ENCODE measurements at places on chromosomes 6 and 20. TPM values are rescaled to one million over a fixed set of nuclear protein-coding genes. Genes with fewer than 3 reads are reported as not detected.

The CLDN20 gene
- not detected for total RNA-seq

The CRISP3 gene
- not detected for total RNA-seq

The ENPP3 gene
- 21.7 TPM for total RNA-seq

The TRIM40 gene
- 11.6 TPM for total RNA-seq

- H3K4me3 ChIP-seq: no peak overlapping the region
- no peaks in the 10 kb centered on the region for H3K36me3 ChIP-seq
- DNase-seq: no peak
- no peaks in the 10 kb centered on the region for H3K27me3 ChIP-seq
- H3K4me1 ChIP-seq: no peaks in the 10 kb centered on the region
- no peak overlapping the region for H3K27ac ChIP-seq
These were observed 273.9 kb downstream of the RFPL4B start for GRCh38 chr6:112620812-112621569.

GRCh38 chr6:163586888-163587287, 172.4 kb downstream of the QKI start:
- no peaks in the 10 kb centered on the region for H3K27me3 ChIP-seq
- no peak overlapping the region for H3K4me3 ChIP-seq
- no peaks in the 10 kb centered on the region for H3K36me3 ChIP-seq
- DNase-seq: no peak
- H3K27ac ChIP-seq: no peak overlapping the region

- H3K27me3 ChIP-seq: no peaks in the 10 kb centered on the region
- H3K36me3 ChIP-seq: no peaks in the 10 kb centered on the region
These were observed 36.2 kb downstream of the FYN start for GRCh38 chr6:111837007-111837406.

DNA sequence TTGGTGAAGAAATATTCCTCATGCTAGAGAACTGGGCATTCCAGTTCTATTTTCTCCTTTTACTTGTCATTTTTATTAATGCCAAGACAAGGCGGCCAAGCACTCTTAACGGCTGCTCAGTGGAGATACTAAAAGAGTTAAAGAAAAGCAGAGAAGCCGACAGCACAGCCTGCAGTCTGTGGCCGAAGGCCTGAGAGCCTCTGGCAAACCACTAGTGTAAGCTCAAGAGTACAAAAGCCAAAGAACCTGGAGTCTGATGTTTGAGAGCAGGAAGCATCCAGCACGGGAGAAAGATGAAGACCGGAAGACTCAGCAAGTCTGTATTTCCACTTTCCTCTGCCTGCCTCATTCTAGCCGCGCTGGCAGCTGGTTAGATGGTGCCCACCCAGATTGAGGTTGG, 167.1 kb upstream of the FUT9 start:
- no peak overlapping the region for H3K4me3 ChIP-seq
- no peaks in the 10 kb centered on the region for H3K27me3 ChIP-seq
- no peak for DNase-seq
- H3K4me1 ChIP-seq: no peaks in the 10 kb centered on the region
- H3K36me3 ChIP-seq: no peaks in the 10 kb centered on the region

GRCh38 chr20:23417861-23418260, 3.4 kb downstream of the NAPB start:
- no peaks in the 10 kb centered on the region for H3K4me1 ChIP-seq
- no peaks in the 10 kb centered on the region for H3K36me3 ChIP-seq
- no peak overlapping the region for H3K4me3 ChIP-seq
- no peaks in the 10 kb centered on the region for H3K27me3 ChIP-seq

Data from transverse colon (tissue), 4 donors.